AG10803 (cell line): ENCODE measurements at places on chromosomes 4 and X.

GRCh38 chr4:107711831-107712230 lies 8.2 kb downstream of the PAPSS1 start:
- no peak for DNase-seq

DNA sequence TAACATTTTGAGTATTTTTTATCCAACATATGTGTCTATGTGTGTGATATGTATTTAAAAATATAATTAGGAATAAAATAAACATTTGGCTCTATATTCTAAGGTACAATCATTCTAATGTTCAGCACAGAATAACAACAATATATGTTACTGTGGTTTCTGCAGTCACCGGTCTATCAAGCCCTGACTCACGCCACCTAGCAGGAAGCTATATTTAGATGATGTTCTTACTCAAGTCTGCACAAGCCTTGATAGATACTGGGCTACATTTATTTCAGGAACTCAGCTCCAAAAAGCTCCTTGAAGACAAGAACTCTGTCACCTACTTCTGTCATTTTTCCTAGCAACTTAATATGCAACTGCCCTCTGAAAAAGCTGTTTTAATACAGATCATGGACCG lies 152.0 kb upstream of the FTHL17 start:
- peak; percentile 52 for DNase-seq

GRCh38 chrX:12304261-12304660 lies 166.0 kb downstream of the FRMPD4 start:
- DNase-seq, result peak; percentile 76

GRCh38 chrX:9856588-9856987 lies 70.4 kb downstream of the SHROOM2 start:
- no peak for DNase-seq

DNA sequence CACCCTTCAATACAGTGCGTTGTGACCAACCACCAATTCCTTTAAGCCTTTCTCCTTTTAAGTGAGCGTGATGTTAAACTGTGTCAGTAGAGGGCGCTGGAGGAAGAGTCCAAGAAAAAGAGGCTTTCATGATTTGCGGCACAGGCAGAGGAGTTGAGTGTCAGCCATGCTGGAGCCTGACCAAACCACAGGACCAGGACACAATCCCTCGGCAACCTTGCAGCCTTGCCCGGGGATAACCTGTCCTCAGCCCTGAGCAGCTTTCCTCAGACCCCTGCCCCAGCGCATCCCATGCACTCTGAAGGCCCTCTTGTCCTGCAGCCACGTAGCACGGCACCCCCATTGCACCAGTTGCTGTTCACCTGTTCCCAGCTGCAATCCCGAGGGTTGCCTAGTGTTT lies 53.5 kb upstream of the SMIM31 start:
- no peak for DNase-seq

DNA sequence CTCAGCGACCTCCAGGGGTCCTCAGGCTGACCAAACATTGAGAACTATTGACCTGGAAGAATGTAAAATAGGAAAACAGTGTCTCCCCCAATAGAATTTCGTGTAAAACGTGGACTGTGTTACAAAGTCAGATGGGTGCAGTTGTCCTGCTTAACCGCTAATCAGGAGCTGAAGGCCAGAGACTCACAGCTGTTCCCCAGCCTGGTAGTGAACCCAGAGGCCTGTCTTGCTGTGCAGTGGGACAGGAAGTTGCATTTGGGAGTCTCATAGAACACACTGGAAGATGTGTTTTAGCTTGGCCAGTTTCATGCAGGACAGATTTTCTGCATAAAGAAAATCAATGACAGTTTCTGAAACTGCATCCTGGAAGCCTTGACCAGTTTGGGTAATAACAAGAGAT lies 151.5 kb downstream of the PTTG2 start:
- DNase-seq, result no peak

DNA sequence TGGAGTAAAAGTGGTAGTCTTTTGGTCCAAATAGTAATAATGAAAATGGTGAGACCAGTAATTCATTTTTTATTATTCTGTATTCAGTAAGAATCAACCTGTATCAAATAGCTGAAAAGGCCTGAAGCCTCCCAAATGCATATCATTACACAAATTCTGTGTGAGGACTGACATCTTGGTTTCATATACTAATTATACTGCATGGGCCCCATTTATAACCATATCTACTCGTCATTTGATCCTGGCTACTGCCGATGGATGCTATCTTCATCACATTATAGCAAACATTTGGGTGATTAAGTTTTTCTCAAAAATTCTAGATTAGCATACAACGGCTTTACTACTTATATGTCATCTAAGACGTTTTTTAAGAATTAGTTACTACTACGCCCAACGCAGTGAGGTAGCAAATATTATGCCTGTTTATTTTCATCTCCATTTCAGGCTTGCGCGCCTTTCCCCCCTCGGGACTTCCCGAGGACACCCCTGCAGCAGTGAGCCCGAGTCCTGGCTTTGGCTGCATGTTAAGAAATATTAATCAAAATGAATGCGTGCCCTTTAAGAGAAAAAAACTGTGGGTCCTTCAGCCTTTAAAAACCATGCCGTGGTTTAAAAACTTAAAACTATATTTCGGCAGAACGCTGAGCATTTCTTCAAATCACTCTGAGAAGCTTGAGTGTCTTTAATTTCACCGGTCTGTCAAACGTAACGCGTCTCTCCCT lies 814 bp upstream of the MMAA start:
- peak; percentile 13 for DNase-seq

- no peak for DNase-seq
These were observed 72.0 kb downstream of the LRBA start for GRCh38 chr4:150943126-150943525.

DNA sequence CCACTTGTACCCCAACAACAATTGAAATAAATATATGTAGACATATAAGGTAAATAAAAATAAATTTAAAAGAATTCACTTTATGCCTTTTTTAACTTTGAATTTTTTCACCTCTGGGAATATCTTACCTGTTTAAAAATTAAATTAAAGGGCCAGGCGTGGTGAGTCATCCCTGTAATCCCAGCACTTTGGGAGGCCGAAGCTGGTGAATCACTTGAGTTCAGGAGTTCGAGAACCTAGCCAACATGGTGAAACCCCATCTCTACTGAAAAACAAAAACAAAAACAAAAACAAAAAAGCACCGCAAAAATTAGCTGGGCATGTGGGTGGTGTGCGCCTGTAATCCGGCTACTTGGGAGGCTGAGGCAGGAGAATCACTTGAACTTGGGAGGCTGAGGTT lies 164.8 kb downstream of the AASDH start:
- DNase-seq, result no peak

GRCh38 chr4:95985791-95986550 lies 146.1 kb downstream of the PDHA2 start:
- no peak for DNase-seq

- DNase-seq, result no peak
These were observed 842.1 kb downstream of the FSTL5 start for GRCh38 chr4:161321706-161322105.

DNA sequence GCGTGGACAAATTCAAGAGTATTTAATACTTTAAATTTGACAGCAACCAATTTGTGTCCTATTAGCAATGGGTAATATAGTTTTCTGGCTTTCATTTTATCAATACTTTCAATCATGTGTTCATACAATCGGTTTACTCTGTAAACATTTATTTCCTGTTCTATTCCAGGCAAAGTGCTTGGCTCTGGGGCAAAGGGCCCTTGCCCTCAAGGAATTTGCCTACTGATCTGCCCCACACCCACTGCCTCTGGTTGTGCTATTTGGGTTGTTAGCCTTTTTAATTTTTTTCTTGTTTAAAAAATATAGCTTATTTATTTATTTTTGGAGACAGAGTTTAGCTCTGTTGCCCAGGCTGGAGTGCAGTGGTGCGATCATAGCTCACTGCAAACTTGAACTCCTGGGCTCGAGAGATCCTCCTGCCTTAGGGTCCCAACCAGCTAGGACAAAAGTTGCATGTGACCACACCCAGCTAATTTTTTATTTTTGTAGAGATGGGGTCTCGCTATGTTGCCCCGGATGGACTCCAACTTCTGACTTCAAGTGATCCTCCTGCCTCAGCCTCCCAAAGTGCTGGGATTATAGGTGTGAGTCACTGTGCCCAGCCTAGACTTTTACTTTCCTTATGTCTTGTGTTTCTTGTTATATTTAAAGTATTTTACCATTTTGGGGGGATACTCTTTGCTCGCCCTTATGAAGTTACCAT lies 30.7 kb upstream of the CBR4 start:
- DNase-seq, result no peak

DNA sequence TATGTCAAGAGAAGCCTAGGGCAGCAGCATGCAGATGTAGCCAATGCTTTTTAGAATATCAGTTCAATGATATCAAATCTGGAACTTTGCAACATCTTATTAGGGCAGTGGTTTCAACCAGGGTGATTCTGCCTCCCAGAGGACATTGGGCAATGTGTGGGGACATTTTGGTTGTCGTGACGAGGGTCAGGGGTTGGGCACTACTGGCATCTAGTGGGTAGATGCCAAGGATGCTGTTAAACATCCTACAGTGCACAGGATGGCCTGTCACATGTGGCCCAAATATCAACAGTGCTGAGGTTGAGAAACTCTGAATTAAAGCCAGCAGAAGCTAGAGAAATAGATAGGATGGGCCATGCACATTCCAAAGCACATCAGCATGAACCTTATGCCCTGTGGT lies 152.3 kb downstream of the AMELX start:
- no peak for DNase-seq
